HS-27A (cell line): ENCODE measurements at places on chromosomes 6 and 20.

DNA sequence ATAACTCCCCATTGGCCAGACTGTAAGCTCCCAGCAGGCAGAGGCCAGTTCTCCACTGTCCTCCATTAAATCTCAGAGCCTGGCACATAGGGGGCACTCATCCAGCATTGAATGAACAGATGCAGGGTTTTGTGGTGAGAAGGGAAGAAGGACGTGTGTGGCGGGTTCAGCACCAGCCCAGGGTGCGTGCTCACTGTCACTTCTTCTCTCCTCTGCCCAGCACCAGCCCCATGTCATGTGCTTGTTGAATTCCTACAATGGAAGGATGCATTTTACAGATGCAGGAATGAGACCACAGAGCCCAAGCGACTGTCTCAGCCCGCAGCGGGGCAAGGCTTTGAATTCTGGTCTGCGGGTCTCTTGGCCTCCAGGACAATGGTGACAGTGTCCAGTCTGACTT, 149.9 kb downstream of the CEBPB start:
- DNase-seq = no peak

GRCh38 chr6:144662812-144663365, 377.8 kb downstream of the UTRN start:
- DNase-seq = peak; percentile 20

GRCh38 chr6:101597693-101598092, 204.2 kb downstream of the GRIK2 start:
- DNase-seq = peak; percentile 47

- DNase-seq = no peak
Observed at GRCh38 chr20:39338469-39339376, 376.6 kb downstream of the DHX35 start.

DNA sequence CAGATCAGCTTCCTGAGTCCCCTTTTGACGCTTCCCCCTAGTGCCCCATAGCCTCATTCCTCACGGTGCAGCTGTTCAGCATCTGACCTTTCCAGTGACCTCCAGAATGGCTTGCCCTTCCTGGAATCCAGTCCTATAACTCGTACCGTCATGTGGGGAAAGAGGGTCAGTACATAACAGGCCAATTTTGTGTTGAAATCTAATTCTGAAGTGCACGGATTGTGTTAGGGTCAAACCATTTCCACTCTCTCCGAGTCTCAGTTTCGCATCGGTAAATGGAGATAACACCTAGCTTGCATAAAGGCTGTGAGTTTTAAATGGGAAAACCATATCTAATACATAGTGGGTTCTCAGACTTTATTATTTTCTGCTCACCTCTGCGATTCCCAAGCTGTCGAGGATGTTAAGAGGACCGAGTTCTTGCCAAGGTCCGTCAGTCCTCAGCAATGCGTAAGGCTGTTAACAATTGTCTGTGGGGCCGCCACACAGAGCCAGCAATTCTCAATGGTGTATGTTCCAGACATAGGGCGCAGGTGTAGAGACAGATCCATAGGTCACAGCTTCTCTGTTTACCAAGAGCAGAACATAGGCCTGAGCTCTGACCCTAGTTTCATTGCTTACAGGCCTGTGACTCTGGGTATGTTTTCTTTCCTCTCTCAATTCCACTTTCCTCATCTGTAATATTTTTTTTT, 45.5 kb upstream of the CCR6 start:
- DNase-seq = no peak

- no peak for DNase-seq
Observed at GRCh38 chr6:118843685-118844390, 50.1 kb upstream of the ASF1A start.

DNA sequence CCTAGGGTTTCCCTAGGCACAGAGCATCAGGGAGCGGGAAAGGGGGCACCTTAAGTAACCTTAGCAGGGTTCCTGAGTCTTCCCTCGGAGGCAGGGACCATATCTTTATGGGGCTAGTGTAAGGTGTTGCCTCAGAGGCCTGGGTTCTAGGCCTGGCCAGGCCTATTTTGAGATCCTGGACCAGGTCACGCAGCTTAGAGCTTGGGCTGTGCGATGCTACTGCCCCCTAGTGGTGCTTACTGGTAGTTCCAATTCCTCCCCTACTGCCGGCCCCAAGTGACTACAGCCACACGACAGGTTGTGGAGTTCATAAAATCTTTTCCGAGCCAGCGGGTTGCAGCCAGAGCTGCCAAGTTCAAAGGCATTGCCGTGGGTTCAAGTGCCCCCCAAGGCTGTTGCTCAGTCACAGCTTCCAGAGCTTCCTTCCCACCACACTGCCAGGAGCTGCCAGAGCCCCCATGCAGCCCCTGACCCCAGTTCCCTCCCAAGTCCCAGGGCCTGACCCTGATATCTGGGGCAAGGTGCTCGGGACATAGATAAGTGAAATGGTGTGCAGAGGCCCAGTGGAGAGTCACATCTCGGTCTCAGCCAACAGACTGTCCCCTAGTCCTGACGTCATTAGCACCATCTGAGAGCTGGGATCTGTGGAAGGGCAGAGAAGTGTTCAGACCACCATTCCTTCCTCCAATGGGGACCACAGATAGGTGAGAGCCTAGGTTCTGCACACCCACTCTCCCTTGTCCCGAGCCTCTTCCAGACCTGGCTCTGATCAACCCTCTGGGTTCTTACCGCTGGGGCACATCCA, 3.3 kb downstream of the LRRC73 start:
- peak; percentile 66 for DNase-seq

- DNase-seq = no peak
Observed at GRCh38 chr6:108463784-108464183, 96.9 kb upstream of the FOXO3 start.

DNA sequence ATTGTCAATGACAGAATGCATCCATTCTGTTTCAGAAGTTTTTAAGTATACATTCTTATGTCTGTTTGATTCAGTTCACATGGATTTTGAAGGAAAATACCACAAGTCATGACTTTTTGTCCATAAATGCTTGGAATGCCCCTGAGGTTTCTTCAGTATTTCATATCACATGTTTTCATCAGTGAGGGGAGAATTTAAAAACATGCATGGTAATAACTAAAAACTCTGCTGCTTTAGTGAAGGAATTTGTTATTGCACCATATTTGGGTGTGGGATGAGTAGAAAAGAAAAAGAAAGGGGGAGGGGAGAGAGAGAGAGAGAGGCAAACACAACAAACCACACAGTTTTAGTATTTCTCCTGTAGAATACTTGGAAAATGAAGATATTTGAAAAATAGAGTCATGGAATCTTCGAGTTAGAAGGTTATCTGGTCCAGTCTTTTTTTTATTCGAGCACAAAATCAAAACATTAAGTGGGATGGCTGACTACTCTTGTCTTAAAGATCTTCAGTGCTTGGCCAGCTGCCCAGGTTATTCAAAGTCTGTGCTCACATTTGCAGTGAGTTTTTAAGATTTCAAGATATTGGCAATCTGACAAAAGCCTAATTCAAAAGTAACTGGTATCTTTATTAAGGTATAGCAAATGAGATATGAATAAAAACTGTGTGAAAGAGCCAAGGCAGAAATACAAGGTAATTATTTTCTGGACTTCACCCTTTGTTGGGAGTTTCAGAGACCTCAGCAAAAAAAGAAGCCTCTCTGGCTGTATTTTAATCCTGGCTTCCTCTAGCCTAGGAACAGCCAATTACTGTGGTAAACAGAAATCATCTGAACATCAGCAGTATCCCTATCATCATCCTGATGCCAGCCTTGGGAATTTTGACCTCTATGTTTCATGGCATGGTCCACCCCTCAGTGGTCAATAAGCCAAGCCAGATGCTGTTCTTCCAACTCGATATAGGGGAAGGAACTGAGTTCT, 687.9 kb upstream of the CITED2 start:
- DNase-seq = peak; percentile 96

DNA sequence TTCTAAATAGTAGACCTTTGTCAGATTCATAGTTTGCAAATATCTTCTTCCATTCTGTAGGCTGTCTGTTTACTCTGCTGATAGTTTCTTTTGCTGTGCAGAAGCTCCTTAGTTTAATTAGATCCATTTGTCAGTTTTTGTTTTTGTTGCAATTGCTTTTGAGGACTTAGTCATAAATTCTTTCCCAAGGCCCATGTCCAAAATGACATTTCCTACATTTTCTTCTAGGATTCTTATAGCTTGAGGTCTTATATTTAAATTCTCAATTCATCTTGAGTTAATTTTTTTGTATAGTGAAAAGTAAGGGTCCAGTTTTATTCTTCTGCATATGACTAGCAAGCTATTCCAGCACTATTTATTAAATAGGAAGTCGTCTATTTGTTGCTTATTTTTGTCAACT, 287.0 kb downstream of the PACRG start:
- DNase-seq = no peak

DNA sequence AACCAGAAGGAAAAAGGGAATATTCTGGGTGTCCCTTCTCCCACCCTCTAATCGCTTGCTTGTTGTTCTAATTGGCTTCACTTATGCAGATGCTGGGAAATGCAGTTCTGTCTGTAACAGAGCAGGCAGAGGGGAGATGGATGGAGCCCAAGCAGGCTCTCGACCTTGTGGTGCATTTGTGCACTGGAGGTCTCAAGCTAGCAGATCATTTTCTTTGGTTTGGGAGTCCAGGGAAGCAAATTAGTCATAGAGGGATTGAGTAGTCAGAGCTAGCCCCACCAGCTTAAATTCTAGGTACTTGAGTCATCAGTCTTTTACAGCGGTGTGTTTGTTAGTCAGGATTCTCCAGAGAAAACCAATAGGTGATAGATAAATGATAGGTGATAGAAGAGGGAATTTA, 234.7 kb upstream of the ECI2 start:
- peak; percentile 55 for DNase-seq

DNA sequence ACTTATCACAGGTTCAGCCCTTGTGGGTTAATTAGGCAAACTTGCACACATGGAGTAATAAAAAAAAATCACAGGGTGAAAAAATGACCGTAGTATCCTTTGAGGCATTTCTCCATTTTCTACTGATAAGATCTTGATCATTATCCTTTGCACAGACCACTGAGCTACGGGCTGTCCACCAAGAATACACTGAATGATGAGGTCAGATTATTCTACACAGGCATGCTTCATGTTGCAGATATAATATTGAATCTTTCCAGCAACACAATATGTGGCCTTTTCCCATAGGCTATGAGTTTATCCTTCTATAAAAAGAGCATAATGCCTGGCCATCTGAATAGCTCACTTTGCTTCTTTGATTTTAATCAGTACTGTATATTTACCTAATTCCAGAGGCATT, 168.9 kb downstream of the FRK start:
- DNase-seq = no peak

DNA sequence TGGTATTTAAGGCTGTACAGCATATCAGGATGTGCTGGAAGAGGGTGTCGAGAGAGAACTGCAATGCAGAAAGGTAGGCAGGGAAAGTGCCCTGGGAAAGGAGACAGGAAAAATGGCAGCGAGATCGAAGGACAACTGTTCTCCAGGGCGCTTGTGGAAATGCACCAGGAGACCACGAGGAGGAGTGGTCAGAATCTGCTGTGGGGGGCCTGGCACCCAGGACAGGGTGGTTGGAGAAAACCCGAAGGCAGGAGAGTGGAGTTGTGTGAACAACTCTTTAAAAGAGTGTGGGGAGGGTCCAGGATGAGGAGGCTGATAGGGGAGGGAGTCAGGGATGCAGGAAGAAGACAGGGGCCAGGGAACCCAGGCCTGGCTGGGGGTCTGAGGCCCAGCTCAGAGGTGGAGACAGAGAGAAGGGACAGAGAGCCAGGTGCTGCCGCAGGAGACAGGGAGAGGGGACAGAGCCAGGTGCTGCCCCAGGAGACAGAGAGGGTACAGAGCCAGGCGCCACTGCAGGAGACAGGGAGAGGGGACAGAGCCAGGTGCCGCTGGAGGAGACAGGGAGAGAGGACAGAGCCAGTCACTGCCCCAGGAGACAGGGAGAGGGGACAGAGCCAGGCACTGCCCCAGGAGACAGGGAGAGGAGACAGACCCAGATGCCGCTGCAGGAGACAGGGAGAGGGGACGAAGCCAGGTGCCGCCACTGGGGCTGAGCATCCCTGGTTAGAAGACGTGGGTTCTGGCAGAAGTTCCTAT, 9.3 kb downstream of the SLC22A1 start:
- DNase-seq = no peak
